PC-9 (cell line): ENCODE measurements at places on chromosomes 5 and 9.

GRCh38 chr5:53482717-53483638 lies 2.5 kb downstream of the FST start:
- peaks cover 3% of the 10 kb centered on the region for H3K4me1 ChIP-seq
- DNase-seq = no peak
- H3K36me3 ChIP-seq = no peaks in the 10 kb centered on the region
- no peak overlapping the region for H3K27ac ChIP-seq
- no peak overlapping the region; the same call in 1 of the 2 replicates for H3K4me3 ChIP-seq

DNA sequence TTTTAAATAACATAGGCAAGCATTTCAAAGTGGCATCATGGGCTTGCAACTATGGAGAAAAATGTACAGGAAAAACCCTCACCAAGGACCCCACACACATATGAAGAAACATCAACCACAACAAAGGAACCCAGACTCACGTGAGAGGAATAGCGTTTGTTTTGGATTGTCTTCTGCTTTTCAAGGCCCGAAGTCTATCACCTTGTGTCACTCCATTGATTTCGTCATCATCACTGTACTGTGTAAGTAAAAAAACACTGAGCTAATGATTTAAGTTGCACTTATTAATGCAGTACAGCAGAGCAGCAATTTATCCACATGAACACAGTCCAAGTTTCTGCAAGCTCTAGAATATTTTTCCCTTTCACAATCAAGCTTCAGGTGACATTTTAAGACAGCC lies 72.4 kb downstream of the HABP4 start:
- DNase-seq = no peak
- H3K27ac ChIP-seq = no peak overlapping the region
- no peak overlapping the region for H3K4me3 ChIP-seq
- no peaks in the 10 kb centered on the region for H3K27me3 ChIP-seq

GRCh38 chr9:101047848-101048397 lies 19.4 kb downstream of the PLPPR1 start:
- H3K27me3 ChIP-seq = no peaks in the 10 kb centered on the region
- no peaks in the 10 kb centered on the region for H3K36me3 ChIP-seq
- no peak overlapping the region for H3K4me3 ChIP-seq
- no peak for DNase-seq
- H3K27ac ChIP-seq = no peak overlapping the region

DNA sequence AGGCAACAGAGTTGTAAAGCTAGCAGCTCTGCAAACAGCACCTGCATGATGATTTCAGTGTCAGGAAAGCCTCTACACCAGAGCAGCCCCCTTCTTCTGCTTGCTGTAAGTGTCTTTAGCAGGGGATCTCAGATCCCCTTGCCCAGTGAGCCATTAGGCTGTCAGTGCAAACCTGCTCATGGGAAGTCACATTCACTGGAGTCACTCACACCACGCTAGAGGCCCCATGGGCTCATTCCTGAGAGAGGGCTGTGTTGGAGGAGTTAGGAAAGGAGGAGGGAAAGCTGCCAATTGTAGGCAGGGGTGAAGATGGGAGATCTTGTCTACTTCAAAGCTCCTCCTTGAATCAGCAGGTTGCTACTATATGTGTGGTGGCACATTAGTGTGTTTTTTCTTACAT lies 275.2 kb downstream of the SMARCA2 start:
- no peak overlapping the region for H3K4me3 ChIP-seq
- no peak overlapping the region for H3K27ac ChIP-seq
- no peaks in the 10 kb centered on the region for H3K36me3 ChIP-seq

GRCh38 chr5:168529374-168530234 lies 499 bp downstream of the FBLL1 start:
- DNase-seq = no peak
- H3K36me3 ChIP-seq = no peaks in the 10 kb centered on the region
- H3K27ac ChIP-seq = no peak overlapping the region
- H3K27me3 ChIP-seq = 0 out of 2 replicates have a peak, but pooled peaks cover 4% of the 10 kb centered on the region

DNA sequence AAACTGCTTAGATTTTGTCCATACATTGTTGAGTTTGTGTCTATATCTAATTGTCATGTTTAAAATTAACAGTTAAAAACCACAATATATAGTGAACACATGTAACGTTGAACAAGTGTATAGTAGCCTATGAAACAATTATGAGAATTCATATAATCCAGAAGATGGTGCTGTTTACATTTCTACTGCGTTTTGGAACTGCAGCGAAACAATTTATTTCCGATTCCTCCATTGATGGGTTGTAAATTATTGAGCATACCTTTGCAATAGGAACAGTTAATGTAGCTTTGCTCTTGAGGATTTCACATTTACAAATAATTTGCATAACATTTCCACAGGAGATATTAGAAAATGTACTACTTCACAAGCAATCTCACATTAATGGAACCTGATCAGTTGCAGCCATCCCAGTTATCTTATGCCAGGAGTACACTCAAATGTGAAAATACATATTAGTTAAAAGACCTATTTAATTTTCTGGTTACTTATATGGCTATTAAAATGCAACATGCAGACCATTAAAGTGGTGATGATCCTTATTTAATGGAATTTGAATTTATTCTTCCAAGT lies 411.8 kb downstream of the CDH10 start:
- no peak overlapping the region for H3K27ac ChIP-seq
- no peaks in the 10 kb centered on the region for H3K27me3 ChIP-seq
- H3K4me3 ChIP-seq = no peak overlapping the region
- H3K36me3 ChIP-seq = no peaks in the 10 kb centered on the region

- H3K4me3 ChIP-seq = no peak overlapping the region
- DNase-seq = no peak
- no peaks in the 10 kb centered on the region for H3K27me3 ChIP-seq
- H3K4me1 ChIP-seq = no peaks in the 10 kb centered on the region
- H3K27ac ChIP-seq = no peak overlapping the region
These were observed 14.2 kb upstream of the AHRR start for GRCh38 chr5:307306-307705.

DNA sequence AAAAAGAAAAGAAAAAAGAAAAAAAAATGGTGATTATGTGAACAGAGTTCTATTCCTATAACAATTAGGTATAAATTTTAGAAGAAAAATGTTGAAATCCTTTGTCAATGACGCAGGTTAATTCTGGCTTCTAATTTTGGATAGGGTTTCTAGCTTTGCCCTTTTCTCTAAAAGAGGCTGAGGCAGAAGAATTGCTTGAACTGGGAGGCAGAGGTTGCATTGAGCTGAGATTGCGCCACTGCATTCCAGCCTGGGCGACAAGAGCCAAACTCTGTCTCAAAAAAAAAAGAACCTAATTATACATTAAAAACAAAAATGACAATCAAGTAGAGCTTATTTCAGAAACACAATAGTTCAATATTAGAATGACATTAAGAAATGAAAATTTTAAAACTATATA lies 2.9 kb downstream of the STXBP1 start:
- H3K27me3 ChIP-seq = no peaks in the 10 kb centered on the region
- peaks cover 27% of the 10 kb centered on the region for H3K4me1 ChIP-seq
- H3K36me3 ChIP-seq = no peaks in the 10 kb centered on the region

DNA sequence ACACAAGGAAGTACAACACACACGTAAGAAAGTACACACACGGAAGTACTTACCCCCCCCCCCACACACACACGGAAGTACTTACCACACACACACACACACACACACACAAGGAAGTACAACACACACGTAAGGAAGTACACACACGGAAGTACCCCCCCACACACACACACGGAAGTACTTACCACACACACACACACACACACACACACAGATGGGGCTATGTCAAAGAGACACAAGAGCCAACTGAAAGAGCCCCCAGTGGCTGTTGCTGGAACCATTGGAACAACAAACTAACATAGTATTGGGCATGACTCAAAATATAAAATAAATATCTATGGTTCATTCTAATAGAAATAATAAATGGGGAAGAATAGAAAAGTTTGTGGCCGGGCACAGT lies 4.9 kb upstream of the MAPK9 start:
- H3K4me1 ChIP-seq = peaks cover 9% of the 10 kb centered on the region; the same call in 1 of the 2 replicates
- no peak for DNase-seq

- H3K4me1 ChIP-seq = no peaks in the 10 kb centered on the region
- no peaks in the 10 kb centered on the region for H3K27me3 ChIP-seq
- H3K4me3 ChIP-seq = no peak overlapping the region
- no peak for DNase-seq
- H3K36me3 ChIP-seq = no peaks in the 10 kb centered on the region
These were observed 63.8 kb downstream of the TMOD1 start for GRCh38 chr9:97565262-97565661.

DNA sequence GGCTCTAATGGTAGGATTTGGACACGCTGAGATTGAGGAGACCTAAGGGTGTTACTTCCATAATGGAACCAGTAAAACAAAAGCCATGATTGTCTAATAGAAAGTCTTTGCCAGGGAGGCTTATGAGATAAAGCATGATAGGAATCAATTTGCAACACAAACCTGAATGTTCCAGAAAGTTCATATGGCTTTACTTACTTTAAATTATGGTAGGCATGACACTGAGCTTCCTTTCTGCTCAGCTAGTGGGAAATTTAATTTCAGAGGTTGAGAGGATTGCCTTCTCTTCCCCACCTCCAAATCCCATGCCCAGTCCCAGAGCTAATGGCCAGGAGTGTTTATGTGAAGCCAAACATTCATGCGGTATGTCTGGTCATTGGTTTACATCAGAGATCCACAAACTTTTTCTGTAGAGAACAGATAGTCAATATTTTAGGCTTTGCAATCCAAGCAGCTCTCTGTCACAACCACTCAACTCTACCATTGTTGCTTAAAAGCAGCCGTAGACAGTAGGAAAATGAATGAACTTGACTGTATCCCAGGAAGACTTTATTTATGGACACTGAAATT lies 114.5 kb downstream of the UGCG start:
- no peaks in the 10 kb centered on the region for H3K36me3 ChIP-seq
- H3K27ac ChIP-seq = peak overlapping the region; percentile 91
- H3K4me1 ChIP-seq = peaks cover 45% of the 10 kb centered on the region
- H3K4me3 ChIP-seq = no peak overlapping the region
- H3K27me3 ChIP-seq = no peaks in the 10 kb centered on the region
- DNase-seq = no peak

- H3K27ac ChIP-seq = no peak overlapping the region
- H3K27me3 ChIP-seq = no peaks in the 10 kb centered on the region
- no peak for DNase-seq
- no peaks in the 10 kb centered on the region for H3K4me1 ChIP-seq
- H3K36me3 ChIP-seq = no peaks in the 10 kb centered on the region
- H3K4me3 ChIP-seq = no peak overlapping the region
These were observed 100.5 kb downstream of the PARP8 start for GRCh38 chr5:50766967-50767366.

DNA sequence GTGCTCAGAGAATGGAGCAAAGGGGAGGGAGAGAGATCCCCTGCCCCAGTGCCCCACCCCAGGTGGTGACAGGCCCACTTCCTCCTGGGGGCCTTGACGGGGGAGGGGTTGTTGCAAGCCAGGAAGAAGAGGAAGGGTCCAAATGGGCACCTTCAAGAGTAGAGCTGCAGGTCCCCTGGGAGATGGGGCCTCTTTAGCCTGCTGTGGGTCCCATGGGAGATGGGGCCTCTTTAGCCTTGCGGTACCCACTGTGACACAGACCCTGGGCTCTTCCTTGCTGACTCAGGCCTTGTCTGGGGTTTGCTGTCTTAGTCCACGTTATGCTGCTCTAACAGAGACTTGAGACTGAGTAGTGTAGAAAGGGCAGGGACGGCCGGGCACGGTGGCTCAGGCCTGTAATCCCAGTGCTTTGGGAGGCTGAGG lies 9.6 kb upstream of the TOR4A start:
- H3K4me3 ChIP-seq = no peak overlapping the region
- no peak for DNase-seq
- H3K4me1 ChIP-seq = no peaks in the 10 kb centered on the region
- H3K27me3 ChIP-seq = no peaks in the 10 kb centered on the region
- no peaks in the 10 kb centered on the region for H3K36me3 ChIP-seq
- 0 out of 2 replicates have a peak overlapping the region, but pooled peaks have one; percentile 16 for H3K27ac ChIP-seq

- H3K4me3 ChIP-seq = no peak overlapping the region
- H3K4me1 ChIP-seq = no peaks in the 10 kb centered on the region; the same call in 1 of the 2 replicates
- no peak for DNase-seq
- H3K36me3 ChIP-seq = no peaks in the 10 kb centered on the region
- H3K27ac ChIP-seq = no peak overlapping the region
These were observed 23.4 kb downstream of the LCP2 start for GRCh38 chr5:170273968-170274710.

GRCh38 chr9:96383165-96383942 lies at the start of gene SLC35D2:
Gene SLC35D2 (minus strand): TSS chr9:96383711. CDS start chr9:96383634, 77 bp downstream.
- peak within 1 kb of the TSS; percentile 36 for H3K27ac ChIP-seq
- no peaks in the 10 kb centered on the region for H3K27me3 ChIP-seq
- H3K36me3 ChIP-seq = peaks cover 14% of the 10 kb centered on the region; the same call in 1 of the 2 replicates
- peak within 1 kb of the TSS; percentile 58 for H3K4me3 ChIP-seq
- peaks cover 19% of the 10 kb centered on the region for H3K4me1 ChIP-seq

- no peak overlapping the region for H3K4me3 ChIP-seq
- no peaks in the 10 kb centered on the region for H3K36me3 ChIP-seq
- no peaks in the 10 kb centered on the region for H3K27me3 ChIP-seq
- 0 out of 2 replicates have a peak, but pooled peaks cover 3% of the 10 kb centered on the region for H3K4me1 ChIP-seq
These were observed 498.1 kb downstream of the TLE1 start for GRCh38 chr9:81191222-81191621.

- H3K27ac ChIP-seq = no peak overlapping the region
- H3K4me1 ChIP-seq = peaks cover 47% of the 10 kb centered on the region
- no peak for DNase-seq
- H3K36me3 ChIP-seq = peaks cover 10% of the 10 kb centered on the region; the same call in 1 of the 2 replicates
- no peak overlapping the region for H3K4me3 ChIP-seq
- no peaks in the 10 kb centered on the region for H3K27me3 ChIP-seq
These were observed 7.1 kb downstream of the SNX18 start for GRCh38 chr5:54524704-54525103.

DNA sequence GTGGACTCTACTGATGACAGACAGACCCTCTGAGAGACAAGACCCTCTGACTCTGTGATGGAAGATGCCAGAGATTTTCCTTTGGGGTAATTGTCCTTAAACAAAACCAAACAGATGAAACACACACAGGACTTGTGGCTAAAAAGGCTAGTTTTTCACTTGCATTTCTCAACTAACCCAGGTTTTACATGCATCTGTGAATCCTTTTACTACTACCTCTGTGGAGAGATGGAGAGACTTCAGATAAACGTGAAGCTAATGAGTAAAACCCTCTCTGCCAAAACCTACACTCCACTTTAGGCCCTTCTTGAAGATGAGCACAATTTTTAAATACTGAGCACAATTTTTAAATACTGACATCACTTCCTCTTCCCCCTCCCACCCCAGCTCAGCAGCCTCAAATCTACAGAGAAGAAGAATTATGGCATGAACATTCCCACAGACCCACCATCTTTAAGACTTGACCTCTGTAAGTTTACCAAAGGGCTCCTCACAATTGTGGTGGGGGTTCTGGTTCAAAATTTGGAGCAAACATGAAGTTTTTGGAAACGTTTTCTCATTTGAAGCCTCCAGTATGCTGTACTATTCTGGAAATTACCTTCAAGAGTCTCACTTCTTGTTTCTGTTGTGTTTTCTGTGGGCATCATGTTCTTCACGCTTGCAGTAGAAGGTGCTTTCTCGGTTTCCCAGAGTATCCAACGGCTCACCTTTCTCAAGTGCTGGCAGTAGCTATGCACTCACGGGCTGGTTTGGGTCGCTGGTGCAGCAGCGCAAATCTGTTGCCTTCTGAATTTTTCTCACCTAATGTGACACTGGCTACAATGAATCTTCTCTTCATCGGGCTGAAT lies 42.7 kb downstream of the ACER2 start:
- H3K27me3 ChIP-seq = no peaks in the 10 kb centered on the region
- no peaks in the 10 kb centered on the region for H3K4me1 ChIP-seq
- H3K4me3 ChIP-seq = no peak overlapping the region
